Fibroblast of mammary gland (primary cell): ENCODE measurements at places on chromosomes 11 and 22.

GRCh38 chr22:46055911-46056545, 79.1 kb upstream of the WNT7B start:
- peak; percentile 52 for DNase-seq

GRCh38 chr11:75422248-75423231, 10.5 kb downstream of the KLHL35 start:
- no peak for DNase-seq

DNA sequence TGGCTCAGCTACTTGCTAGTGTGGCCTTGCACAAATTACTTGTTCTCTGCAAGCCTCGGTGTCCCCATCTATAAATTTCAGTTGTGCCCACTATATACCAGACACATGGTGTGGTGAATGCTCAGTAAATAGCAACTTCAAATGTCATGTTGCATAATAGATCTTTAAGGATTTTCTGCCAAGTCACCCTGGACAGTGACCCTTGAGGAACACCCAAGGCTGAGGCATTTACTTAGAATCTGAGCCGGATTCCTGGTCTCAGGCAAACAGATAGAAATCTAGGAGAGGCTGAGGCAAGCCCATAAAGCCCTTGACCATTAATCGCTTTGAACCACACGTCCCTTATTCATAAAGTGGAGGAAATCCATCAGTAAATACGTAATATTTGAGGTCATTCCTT, 9.7 kb downstream of the TEAD1 start:
- peak; percentile 55 for DNase-seq

GRCh38 chr22:30206944-30207343, 39.6 kb downstream of the LIF start:
- peak; percentile 96 for DNase-seq

- DNase-seq = peak; percentile 45
Measured at GRCh38 chr22:23183061-23183698, 2.9 kb downstream of the BCR start.
